ENCODE measurements at places on chromosomes 5 and 9.
A peak's percentile ranks its signal among the peaks of the same experiment; 100 is the strongest.

- DNase-seq = no peak
Measured at GRCh38 chr5:59769041-59769360, 124.5 kb downstream of the PDE4D start.

- no peak for DNase-seq
Measured at GRCh38 chr5:161446655-161447054, 99.9 kb downstream of the GABRB2 start.

DNA sequence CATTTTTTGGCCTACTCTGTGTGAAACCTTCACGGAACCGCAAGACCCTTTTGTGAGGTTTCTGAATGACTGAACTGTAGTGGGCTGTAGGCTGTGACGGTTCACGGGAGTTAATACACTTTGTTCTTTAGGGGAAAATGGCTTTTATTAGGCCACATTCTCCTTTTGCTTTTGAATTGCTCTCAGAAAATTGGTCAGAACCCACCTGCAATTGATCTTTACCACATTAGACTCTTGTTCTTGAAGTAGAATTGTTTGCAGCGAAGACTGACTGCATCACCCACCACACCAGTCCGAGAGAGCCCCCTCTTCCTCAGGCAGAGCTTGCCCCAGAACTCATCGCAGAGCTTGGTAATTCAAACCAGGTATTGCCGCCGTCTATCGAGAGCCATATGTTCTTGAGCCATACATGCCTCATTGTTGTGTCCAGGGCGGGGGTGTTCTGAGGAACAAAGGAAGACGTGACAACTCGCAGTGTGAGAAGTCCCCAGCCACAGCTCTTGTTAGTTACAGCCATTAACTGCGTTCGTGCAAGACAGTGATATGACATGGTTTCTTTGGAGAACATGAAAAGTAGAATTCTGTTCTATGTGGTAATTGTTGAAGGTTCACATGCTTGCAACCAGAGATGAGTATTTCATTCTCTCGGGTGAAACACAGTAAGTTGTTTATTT is 166.4 kb upstream of the OTULINL start:
- no peak for DNase-seq

GRCh38 chr5:8633696-8634095 is 764.7 kb downstream of the MTRR start:
- no peak for DNase-seq

- no peak for DNase-seq
Measured at GRCh38 chr9:68692519-68692918, 12.5 kb upstream of the PIP5K1B start.

DNA sequence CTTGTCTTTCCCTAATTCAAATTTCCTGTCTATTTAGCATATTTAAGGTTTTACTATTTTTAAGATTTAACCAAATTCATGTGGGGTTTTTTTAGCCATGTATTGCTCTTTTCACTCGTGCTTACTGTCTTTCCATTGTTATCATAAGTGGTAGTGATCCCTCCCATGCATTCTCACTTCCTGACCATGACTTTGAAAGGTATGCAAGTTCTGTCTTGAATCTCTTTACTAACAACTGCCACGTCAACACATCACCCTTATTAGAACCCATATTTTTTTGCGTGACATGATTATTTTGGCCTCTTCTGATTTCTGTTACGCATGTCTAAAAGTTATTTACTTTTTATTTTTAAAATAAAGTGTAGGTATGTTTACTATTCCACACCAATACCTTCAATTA is 94.7 kb upstream of the CDH6 start:
- DNase-seq = no peak

GRCh38 chr5:138275379-138275782 is 960 bp upstream of the GFRA3 start:
- DNase-seq = no peak

GRCh38 chr9:447230-448025 is 232.8 kb downstream of the DOCK8 start:
- DNase-seq = no peak

GRCh38 chr9:111605041-111605559 is 5.7 kb upstream of the PTGR1 start:
- no peak for DNase-seq

DNA sequence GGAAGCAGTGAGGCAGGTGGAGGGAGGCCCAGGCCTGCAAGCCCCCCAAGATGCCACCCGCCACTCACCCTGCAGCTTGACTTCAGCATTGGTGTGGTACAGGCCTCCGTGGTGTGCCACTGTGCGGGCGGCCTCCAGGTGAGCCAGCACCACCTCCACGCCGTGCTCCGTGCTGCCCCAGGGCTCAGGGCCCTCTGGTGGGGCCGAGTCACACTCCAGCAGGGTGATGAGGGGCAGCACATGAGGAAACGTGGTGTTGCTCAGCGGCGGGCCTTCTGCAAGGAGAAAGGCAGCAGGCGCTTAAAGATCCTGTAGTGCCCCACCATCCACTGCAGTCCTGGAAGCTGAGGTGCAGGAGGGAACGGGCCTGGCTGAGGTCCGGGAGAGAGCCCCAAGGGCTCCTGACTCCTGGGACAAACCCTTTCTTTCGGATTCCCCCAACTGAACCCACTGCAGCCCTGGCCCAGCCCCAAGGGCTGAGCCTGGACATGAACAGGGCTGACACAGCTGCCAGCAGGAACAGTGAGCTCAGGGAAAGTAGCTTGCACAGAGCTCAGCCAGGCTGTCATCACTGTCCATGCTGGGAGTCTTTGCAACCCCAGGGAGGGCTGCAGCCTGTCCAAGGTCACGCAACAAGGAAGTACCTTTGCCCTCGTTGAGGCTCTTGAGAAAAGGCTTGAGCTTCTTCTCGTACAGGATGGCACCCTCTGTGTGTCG is 4.7 kb upstream of the TOR2A start:
- no peak for DNase-seq

DNA sequence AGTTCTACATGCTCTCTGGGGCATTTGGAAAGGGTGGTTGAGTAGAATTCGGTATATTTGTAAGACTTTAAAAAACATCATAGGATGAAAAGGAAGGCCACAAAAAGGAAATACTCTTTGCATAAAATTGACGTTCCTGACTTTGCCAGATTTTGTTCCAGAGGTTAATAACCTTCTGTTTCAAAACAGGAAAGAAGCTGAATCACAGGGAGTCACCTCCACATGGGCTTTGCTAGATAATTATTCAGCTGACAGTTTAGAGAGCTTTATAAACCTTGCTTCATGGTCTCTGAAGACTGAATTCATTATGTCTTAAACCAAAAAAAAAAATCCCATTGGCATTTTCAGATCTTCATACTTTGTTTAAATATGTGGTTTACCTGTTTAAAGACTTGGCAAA is 203.7 kb downstream of the SEMA6A start:
- DNase-seq = no peak

GRCh38 chr9:81490605-81491331 is 198.6 kb downstream of the TLE1 start:
- no peak for DNase-seq

DNA sequence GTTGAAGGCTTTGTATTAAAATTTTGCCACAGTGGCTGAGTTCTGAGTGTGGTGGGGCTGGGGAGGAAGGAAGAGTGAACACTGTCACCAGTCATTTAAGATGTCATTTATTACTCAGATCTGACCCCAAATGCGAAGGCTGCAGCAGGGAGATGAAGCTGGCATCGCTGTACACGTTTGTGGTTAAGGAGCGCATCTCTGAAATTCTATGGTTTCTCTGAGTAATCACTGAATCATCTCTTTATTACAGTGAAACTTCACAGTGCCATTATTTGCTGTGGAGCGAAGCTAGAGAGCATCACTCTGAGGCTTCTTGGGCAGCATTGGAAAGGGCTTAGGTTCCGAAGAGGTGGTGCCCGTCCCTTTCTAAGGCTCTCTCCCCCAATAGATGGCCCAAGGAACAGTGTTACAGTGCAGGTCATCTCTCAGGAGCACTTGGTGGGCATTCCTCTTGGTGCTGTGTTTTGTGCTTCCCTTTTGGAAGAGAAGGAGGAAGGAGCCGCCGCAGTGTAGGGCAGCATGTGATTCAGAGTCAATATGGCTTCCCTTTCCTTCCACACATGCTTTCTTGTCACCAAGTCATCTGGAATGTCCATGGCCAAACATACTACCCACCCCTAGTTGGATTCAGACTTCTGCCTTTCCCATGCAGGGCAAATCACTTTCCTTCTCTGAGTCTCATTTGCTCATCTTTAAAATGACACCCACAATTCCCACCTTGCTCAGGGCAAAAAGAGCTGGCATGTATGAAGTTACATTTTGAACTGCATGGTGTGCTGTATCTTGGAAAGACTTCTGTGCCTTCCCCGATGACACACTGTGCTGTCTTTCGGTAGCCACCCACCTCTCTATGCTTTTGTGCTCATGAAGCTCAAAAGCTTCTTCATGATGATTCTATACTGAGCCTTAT is 9.3 kb upstream of the TEX48 start:
- peak; percentile 27 for DNase-seq

DNA sequence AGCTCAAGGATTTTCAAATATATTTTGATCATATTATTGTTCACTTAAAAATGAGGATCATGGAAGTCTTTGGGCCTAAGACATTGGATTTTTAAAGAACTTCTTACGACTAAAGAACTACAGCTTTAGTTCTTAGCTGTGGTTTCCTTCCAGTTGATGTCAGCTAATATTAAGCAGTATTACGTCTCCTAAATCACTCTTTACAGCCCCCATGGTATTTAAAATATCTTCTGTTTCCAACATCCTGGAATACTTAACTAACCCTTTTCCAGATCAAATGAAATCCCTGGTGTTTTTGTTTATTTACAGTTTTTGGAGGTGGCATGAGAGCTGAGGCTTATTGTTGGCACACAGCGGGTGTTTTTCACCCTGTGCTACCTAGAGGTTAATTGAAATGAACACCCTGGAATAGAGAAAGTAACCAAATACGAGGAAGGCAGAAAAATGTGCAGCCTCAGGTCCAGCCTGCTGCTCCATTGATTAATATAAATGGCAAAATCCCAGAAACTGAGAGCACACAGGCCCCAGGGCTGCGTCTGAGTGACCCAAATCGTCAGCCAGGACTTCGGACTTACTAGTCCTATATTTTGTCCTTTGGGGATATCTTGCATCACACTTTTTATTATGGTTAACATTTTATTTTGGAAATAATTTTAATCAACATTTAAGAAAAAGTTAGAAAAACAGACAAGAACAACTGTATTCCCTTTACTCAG is 52.3 kb upstream of the ICE1 start:
- no peak for DNase-seq

DNA sequence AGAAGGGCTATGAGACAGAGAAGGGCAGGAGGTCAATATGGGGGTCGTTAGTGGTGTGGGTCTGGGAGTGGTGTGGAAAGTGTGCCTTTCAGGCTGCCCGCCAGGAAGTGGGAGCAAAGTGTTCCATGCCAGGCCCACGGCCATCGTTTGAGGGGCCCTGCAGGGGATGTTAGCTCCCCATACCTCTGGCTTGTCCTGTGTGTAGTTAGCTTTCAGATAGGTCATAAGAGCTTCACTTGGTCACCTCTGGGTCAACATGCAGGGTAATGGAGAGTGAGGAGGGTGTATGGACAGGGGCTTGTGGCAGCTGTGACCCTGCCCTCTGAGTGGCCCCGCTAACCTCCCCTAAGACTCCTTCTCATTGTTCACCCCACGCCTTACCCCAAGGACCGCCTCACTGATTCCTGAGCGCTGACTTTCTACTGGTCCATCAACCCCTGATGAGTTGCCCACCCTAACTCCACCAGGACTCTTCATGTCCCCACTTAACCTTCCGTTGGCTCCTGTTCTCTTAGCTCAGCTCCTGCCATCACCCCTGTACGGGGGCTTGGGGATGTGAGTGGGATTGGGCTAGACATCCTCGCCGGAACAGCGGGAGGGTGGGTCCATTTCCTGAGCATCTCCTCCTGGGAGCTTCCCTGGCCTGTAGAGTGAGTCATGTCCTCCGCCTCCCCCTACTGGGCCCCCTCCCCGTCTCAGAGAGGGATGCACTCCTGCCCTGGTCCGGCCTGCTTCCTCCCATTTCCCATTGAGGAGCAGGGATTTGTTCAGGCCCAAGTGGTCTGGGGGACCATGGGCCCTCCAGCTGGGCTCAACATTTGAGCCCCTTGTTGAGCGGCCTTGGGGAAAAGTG is 125.7 kb downstream of the FGF18 start:
- DNase-seq = no peak

DNA sequence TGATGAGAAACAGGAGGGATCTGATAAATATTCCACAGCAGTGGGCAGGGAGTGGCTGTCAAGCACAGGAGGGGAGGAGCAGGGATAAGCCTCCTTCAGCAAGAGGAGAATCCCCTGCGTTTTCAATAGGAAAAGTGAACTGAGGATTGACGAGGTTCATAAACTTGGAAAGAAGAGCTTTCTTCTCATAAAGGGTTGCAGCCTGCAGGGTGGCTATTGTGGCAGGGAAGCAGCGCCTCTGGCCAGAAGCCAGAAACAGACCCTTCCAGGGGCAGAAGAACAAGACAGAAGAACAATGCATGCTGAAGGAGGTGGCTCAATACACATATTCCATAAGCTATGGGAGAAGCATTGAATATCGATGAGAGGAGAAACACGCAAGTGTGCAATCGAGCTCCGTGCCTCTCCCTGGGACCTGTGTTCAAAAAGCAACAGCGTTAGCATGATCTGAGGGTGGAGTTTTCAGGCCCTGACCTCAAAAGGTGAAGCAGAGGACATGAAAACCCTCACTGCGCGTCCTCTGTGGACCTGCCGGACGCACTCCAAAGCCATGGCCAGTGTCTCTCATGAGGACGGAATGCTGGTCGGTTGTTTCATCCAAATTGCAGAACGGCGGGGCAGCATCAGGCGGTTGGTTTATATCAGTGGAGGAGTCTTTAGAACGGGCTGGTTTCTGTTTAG is 67.6 kb downstream of the ANKRD33B start:
- DNase-seq = no peak

GRCh38 chr9:19484699-19485098 is 75.9 kb downstream of the ACER2 start:
- DNase-seq = no peak

GRCh38 chr9:13862654-13863053 is 451.3 kb downstream of the NFIB start:
- DNase-seq = no peak

- no peak for DNase-seq
Measured at GRCh38 chr9:136881691-136882108, 4.6 kb upstream of the TRAF2 start.

GRCh38 chr9:4290427-4290837 is 9.4 kb downstream of the GLIS3 start:
- DNase-seq = no peak

DNA sequence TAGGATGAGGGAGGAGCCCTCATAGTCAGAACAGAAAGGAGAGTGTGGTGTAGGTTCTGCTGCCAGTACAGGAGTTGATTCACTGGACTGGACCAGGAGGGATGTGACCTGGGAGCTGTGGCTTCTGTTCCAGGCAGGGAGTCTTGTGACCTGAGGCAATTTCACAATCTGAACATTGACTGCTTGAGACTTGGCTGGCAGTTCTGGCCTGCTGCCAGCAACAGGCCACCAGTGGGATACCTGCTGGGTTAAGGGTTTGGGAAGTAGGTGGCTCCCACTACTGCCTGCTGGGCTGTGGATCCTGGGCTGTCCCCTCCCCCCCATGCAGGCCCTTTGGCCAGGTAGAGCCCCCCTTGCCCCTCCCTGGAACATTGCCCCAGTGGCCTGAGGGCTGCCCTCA is 268.6 kb upstream of the ARRDC3 start:
- DNase-seq = no peak

- no peak for DNase-seq
Measured at GRCh38 chr5:1197876-1198666, 3.3 kb upstream of the SLC6A19 start.

- DNase-seq = no peak
Measured at GRCh38 chr5:933251-933861, 40.7 kb downstream of the TRIP13 start.
